ENCODE measurements at places on chromosomes 3 and 15. TPM values are rescaled to one million over a fixed set of nuclear protein-coding genes. Genes with fewer than 3 reads are reported as not detected.

DNA sequence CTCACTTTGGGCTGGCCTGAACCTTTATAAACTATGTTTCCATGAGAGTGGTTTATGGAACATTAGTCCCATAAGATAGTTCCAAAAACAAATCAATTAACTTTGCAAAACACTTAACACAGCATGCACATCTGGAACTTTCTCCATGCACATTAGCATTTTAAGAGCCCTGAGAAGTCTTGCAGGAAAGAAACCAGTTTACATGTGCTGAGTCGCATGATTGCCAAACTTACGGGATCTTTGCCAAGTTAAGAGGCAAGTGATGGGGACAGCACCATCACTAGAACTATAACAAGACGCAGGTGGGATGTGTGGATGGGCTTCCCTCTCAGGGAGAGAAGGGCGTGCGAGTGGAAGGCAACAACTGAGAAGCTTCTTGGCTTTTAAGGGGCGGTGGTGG, 20.7 kb downstream of the ADAMTS9 start:
- DNase-seq, result no peak
- no peak overlapping the region for H3K27ac ChIP-seq
- H3K4me1 ChIP-seq, result no peaks in the 10 kb centered on the region
- no peak overlapping the region for H3K4me3 ChIP-seq
- H3K36me3 ChIP-seq, result no peaks in the 10 kb centered on the region

DNA sequence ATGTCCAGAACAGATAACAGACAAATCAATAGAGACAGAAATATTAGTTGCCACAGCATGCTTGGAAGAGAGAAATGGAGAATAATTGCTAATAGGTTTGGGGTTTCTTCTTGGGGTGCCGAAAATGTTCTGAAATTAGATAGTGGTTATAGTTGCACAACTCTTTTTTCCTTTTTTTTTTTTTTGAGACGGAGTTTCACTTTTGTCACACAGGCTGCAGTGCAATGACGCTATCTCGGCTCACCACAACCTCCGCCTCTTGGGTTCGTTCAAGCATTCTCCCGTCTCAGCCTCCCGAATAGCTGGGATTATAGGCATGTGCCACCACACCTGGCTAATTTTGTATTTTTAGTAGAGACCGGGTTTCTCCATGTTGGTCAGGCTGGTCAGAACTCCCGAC, 163.3 kb downstream of the PLCH1 start:
- H3K4me1 ChIP-seq, result no peaks in the 10 kb centered on the region
- no peak overlapping the region for H3K4me3 ChIP-seq
- DNase-seq, result no peak
- no peaks in the 10 kb centered on the region for H3K36me3 ChIP-seq

- H3K4me3 ChIP-seq, result no peak overlapping the region
- no peaks in the 10 kb centered on the region for H3K27me3 ChIP-seq
- DNase-seq, result no peak
These were observed 30.5 kb upstream of the BLM start for GRCh38 chr15:90686435-90687218.

DNA sequence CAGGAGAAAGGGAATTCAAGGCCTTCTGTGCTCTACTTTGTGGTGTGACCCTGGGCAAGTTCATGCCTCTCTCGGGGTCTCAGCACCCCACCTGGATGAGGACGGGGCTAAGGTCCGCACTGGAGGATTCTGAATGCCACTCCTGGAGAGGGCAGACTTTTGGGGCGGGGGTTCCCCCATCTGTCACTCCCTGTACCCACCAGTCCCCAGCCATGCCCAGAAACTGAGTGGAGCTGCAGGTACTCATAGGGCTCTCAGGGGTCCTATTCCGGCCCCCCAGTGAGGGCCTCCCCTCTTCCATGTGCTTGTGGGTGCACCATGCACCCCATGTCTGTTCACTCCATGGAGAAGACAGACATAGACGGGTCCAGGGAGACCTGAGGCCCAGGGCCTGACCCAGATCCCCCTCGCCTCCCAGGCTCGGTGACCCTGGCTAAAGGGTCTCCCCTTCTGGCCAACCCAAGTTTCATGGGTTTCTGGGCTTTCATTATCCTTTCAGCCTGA, 26.0 kb downstream of the ACSBG1 start:
- H3K27ac ChIP-seq, result no peak overlapping the region
- H3K4me1 ChIP-seq, result peaks cover 40% of the 10 kb centered on the region
- no peaks in the 10 kb centered on the region for H3K27me3 ChIP-seq
- no peaks in the 10 kb centered on the region for H3K36me3 ChIP-seq
- H3K4me3 ChIP-seq, result no peak overlapping the region

GRCh38 chr3:179063945-179064560, 7.6 kb downstream of the ZMAT3 start:
- H3K36me3 ChIP-seq, result no peaks in the 10 kb centered on the region
- H3K4me3 ChIP-seq, result no peak overlapping the region
- no peaks in the 10 kb centered on the region for H3K4me1 ChIP-seq
- no peaks in the 10 kb centered on the region for H3K27me3 ChIP-seq

DNA sequence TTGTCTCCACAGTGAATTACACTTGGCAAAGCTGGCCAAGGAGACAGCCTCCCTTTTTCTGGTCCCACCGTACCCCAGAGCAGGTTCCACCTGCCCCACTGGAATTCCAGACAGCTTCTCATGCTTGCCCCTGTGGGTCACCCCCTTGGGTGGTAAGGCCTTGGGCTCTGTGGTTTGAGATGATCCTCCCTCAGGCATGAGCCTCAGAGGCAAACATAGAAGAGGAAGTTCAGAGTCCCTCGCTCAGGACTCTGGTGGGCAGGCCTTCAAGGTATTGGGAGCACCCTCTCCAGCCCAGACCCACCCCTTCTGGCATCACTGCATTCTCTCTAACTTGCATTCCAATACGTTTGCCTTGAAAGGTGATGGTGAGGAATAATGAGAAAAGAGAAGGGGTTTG, 17.6 kb upstream of the UBA7 start:
- no peaks in the 10 kb centered on the region for H3K36me3 ChIP-seq
- no peak overlapping the region for H3K4me3 ChIP-seq
- H3K27me3 ChIP-seq, result no peaks in the 10 kb centered on the region
- no peak for DNase-seq

DNA sequence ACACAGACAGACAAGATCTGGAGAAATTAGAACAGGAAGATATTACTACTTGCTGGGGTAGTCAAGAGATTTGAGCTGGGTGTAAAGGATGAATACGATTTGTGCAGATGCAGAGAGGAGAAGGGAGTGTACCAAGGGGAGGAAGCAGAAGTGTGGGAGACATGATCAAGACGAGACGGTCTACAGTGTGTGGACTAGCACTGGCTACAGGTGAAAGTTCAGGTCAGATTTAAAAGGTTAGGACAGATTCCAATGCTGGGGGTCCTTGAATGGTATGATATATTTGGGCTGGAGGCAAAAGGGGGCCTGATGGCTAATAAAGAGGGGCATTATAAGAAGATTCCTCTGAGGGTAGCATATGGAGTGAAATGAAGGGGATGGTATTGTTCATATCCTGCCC, 12.1 kb downstream of the LDHAL6B start:
- DNase-seq, result no peak
- no peak overlapping the region for H3K27ac ChIP-seq
- no peak overlapping the region for H3K4me3 ChIP-seq
- H3K36me3 ChIP-seq, result no peaks in the 10 kb centered on the region
- H3K27me3 ChIP-seq, result no peaks in the 10 kb centered on the region

DNA sequence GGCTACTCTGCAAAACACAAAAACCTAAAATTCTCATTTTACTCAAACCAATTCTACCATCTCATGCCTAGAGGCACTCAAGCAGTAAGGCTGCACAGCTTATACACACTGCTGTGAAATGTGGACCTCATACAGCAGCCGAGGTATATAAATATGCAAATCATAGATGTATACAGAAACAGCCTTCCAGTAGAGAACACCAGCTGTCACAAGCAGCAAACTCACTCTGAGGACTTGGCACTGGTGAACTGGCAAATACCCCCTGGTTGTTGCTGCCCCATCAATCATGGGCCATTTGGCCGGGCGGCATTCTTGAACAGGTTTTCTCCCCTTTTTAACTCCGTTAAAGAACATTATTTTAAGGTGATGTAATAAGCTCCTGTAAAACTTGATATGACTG, 378.0 kb downstream of the LSAMP start:
- H3K36me3 ChIP-seq, result no peaks in the 10 kb centered on the region
- no peak overlapping the region for H3K27ac ChIP-seq
- no peaks in the 10 kb centered on the region for H3K27me3 ChIP-seq
- no peak overlapping the region for H3K4me3 ChIP-seq

GRCh38 chr3:136283627-136284026, 33.5 kb downstream of the PCCB start:
- H3K4me3 ChIP-seq, result no peak overlapping the region
- no peaks in the 10 kb centered on the region for H3K27me3 ChIP-seq
- no peak for DNase-seq
- no peaks in the 10 kb centered on the region for H3K4me1 ChIP-seq

DNA sequence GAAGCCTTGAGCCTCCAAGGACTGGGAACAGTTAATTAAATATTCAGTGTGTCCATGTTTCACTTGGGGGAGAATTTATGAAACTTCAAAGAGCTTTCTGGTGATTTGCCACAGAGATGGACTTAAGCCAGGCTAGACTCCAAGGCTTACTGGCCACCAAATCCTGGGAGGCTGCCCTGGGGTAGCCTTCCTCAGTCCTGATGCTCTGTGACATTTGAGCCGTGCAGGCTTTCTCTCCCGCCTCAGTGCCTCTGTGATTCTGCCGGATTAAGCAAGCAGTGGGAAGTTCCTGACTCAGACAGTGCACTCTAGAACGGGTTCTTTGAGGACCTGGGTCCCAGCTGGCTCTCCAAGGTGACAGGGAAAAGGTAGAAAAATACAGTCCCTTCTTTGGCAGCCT, 314.7 kb upstream of the ICE2 start:
- no peaks in the 10 kb centered on the region for H3K36me3 ChIP-seq
- H3K4me1 ChIP-seq, result peaks cover 4% of the 10 kb centered on the region
- no peak overlapping the region for H3K4me3 ChIP-seq
- DNase-seq, result peak; percentile 66
- H3K27me3 ChIP-seq, result no peaks in the 10 kb centered on the region
- no peak overlapping the region for H3K27ac ChIP-seq

DNA sequence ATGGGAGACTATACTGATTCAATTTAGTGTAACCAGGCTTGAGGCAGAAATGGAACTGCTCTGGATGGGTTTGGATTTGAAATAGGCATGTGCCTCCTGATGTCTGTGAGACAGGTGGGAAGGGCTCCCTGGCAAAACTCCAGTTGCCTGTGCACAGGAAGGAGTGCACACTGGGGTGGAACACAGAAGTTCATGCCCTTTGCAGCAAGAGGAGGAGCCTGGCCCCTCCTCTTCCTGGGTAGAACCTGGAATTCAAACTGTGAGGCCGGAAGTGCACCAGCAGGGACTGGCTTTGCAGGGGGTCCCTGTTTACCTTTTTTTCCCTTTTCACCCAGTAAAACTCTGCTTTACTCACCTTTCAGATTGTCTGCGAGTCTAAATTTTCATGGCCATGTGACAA, 99.9 kb downstream of the GMPS start:
- H3K4me1 ChIP-seq, result no peaks in the 10 kb centered on the region
- no peak overlapping the region for H3K4me3 ChIP-seq
- H3K36me3 ChIP-seq, result no peaks in the 10 kb centered on the region
- no peaks in the 10 kb centered on the region for H3K27me3 ChIP-seq
- H3K27ac ChIP-seq, result no peak overlapping the region

- H3K36me3 ChIP-seq, result no peaks in the 10 kb centered on the region
- H3K4me1 ChIP-seq, result no peaks in the 10 kb centered on the region
- DNase-seq, result no peak
- no peak overlapping the region for H3K27ac ChIP-seq
These were observed 117.7 kb downstream of the POLR2M start for GRCh38 chr15:57824186-57824585.

DNA sequence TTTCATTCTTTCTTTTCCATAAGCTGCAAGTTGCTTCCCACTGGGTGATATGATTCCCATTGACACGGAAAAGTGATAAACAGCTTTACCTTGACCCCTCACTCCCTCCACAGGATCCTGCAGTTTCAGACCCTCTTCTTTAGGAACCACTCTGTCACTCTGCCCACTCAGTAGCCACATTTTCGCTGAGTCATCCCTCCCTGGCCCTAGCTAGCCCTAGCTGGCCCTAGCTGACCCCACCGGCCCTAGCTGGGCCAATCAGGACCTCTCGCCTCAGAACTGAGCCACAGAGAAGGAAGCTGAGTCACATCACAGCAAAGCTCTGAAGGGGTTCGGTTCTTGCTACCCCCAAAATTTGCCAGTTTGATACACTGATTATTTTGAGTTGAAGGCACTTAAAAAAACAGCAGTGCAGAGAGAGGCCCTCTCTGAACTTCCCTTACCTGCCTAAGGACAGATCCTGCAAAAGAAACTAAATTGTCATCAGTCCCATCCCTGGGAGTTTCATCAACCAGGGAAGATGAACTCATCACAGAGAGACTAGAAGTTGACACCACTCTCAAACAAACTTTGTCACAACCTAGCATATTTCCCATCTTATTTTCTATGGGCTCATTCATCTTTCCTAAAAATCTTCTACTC, 233.5 kb upstream of the PROK2 start:
- no peaks in the 10 kb centered on the region for H3K27me3 ChIP-seq
- H3K36me3 ChIP-seq, result no peaks in the 10 kb centered on the region
- H3K4me1 ChIP-seq, result no peaks in the 10 kb centered on the region
- no peak for DNase-seq
- H3K27ac ChIP-seq, result no peak overlapping the region

GRCh38 chr3:100789579-100789978, 80.3 kb downstream of the TFG start:
- H3K36me3 ChIP-seq, result no peaks in the 10 kb centered on the region
- H3K27ac ChIP-seq, result no peak overlapping the region
- no peak for DNase-seq

DNA sequence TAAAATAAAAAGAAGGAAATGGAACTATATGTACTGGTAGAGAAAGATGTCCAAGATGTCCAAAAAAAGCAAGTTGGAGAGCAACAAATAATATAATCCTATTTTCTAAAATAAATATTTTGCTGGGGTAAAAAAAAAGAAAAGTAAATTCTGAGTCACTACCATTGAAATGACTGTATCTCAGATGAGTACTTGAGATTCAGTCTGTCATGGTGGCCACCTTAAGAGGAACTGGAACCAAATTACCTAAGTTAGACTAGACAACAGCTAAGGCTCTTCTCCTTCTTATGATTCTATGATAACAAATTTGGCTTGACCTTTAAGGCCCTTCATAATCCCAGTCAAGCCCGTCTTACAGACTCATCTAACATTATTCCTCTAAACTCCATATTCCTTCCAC, 270.6 kb upstream of the HES1 start:
- H3K4me3 ChIP-seq, result no peak overlapping the region
- H3K27me3 ChIP-seq, result peaks cover 4% of the 10 kb centered on the region
- no peaks in the 10 kb centered on the region for H3K36me3 ChIP-seq
- no peak for DNase-seq

- no peak for DNase-seq
- no peaks in the 10 kb centered on the region for H3K36me3 ChIP-seq
- no peak overlapping the region for H3K4me3 ChIP-seq
- H3K4me1 ChIP-seq, result no peaks in the 10 kb centered on the region
- no peak overlapping the region for H3K27ac ChIP-seq
These were observed 569.8 kb downstream of the EDEM1 start for GRCh38 chr3:5757213-5757804.

- peak within 1 kb of the TSS; percentile 37 for H3K4me3 ChIP-seq
- H3K36me3 ChIP-seq, result no peaks in the 10 kb centered on the region
- peaks cover 5% of the 10 kb centered on the region for H3K27me3 ChIP-seq
- no peak for DNase-seq
These were observed at the start of gene C3orf80 for GRCh38 chr3:160225176-160226025. Gene C3orf80, plus strand, starts transcription at chr3:160225422. Its CDS starts 214 bp downstream, at chr3:160225636.

The LRRC31 gene
- not detected for total RNA-seq

The CADM2 gene
- total RNA-seq, result 0.42 TPM

The PEX5L gene
- 0.04 TPM for total RNA-seq

The MKRN3 gene
- total RNA-seq, result 3.9 TPM

The KLF13 gene
- total RNA-seq, result 8.4 TPM

The LRRC15 gene
- total RNA-seq, result 0.14 TPM

The ATP13A4 gene
- total RNA-seq, result 2.9 TPM

The STRC gene
- total RNA-seq, result 0.50 TPM
